ENCODE measurements at places on chromosomes 4 and X. TPM values are rescaled to one million over a fixed set of nuclear protein-coding genes. Genes with fewer than 3 reads are reported as not detected.
A peak's percentile ranks its signal among the peaks of the same experiment; 100 is the strongest.

The EDA2R gene
- total RNA-seq = 2.7 TPM

The SORCS2 gene
- total RNA-seq = 0.05 TPM

DNA sequence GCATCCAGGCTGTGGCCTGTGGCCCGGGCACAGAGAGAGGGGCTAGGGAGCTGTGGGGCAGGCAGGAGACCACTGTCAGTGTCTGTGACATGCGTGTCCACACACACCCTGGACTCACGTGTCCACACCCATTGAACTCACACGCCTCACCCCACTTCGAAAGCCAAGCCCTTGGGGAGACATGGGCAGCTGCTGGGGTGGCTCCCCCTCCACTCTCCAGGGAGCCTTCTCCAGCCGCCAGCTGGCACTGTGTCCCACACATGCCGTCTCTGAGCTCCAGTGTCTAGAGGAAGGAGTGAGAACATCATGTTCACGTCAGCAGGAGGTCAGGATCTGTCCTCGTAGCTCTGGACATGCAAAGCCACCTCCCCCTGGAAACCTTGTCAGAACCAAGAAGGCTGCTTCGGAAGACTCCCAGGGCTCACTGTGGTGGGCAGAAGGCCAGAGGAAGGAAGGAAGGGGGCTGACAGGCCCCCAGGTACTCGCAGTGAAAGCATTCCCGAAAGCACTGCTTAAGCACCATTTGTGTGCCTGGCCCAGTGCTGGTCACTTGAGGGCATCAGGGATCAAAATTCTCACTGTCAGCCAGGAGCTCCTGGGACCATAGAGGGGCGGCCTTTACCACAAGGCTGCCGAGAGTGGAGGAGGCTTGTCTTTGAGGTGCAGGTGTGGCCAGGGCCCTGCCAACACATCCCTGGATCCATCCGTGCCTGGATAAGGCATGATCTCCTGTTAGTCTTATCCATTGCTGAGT lies 61.4 kb downstream of the HTRA3 start:
- H3K27ac ChIP-seq = no peak overlapping the region
- no peaks in the 10 kb centered on the region for H3K27me3 ChIP-seq
- no peak overlapping the region for H3K4me3 ChIP-seq
- DNase-seq = no peak
- H3K4me1 ChIP-seq = no peaks in the 10 kb centered on the region
- H3K36me3 ChIP-seq = no peaks in the 10 kb centered on the region

DNA sequence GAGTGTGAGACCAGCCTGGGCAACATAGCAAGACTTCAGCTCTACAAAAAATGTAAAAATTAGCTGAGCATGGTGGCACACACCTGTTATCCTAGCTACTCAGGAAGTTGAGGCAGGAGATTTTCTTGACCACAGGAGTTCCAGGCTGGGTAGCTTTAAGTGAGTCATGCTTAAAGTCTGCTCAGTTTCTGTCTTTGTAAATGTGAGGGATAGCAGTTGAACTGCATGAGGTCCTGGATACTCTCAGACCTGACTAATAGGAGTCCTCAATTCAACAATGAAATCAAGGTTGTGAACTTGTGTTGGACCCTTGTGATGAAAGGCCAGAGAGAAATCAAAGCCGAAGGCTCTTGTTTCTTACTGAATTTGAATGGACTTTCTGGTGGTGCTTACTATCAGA lies 45.2 kb downstream of the STARD8 start:
- H3K27me3 ChIP-seq = no peaks in the 10 kb centered on the region
- DNase-seq = no peak
- peaks cover 28% of the 10 kb centered on the region for H3K4me1 ChIP-seq
- no peaks in the 10 kb centered on the region for H3K36me3 ChIP-seq
- peak overlapping the region; percentile 43 for H3K4me3 ChIP-seq

GRCh38 chr4:3679851-3680311 lies 86.3 kb upstream of the ADRA2C start:
- H3K4me1 ChIP-seq = no peaks in the 10 kb centered on the region
- H3K27ac ChIP-seq = no peak overlapping the region
- H3K27me3 ChIP-seq = no peaks in the 10 kb centered on the region
- H3K36me3 ChIP-seq = no peaks in the 10 kb centered on the region
- DNase-seq = no peak
